IPS DF 19.7 (cell line): ENCODE measurements at places on chromosomes 6 and 20.
A peak's percentile ranks its signal among the peaks of the same experiment; 100 is the strongest.

DNA sequence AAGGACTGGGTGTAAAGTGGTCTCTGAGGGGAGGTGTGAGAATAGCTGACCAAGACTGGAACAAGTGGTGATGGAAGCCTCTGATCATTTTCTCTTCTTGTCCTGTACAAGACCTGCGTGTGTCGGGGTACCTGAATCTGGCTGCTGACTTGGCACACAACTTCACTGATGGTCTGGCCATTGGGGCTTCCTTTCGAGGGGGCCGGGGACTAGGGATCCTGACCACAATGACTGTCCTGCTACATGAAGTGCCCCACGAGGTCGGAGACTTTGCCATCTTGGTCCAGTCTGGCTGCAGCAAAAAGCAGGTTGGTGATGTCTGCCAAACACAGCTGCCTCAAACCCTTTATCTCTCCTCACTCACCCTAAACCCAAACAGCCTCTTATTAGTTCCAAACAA lies 1.7 kb upstream of the HSD17B8 start:
- DNase-seq, result no peak

DNA sequence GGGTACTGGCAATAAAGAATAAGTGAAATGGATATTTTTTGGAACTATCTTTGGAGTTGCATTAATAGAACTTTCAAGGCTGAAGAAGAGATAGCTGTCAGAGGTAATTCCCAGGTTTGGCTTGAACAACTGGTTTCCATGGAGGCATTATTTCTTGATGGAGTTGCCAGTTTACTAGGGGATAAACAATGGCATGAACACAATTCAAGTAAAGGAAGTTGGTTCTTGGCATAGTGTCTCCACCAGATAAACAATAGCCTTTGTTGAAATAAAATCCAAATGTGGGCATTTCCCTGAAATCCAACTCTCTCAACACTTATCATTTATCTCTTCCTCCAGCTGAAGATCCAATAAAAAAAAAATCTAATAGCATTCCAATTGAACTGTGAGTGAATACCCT lies 454.9 kb downstream of the C6orf118 start:
- no peak for DNase-seq

DNA sequence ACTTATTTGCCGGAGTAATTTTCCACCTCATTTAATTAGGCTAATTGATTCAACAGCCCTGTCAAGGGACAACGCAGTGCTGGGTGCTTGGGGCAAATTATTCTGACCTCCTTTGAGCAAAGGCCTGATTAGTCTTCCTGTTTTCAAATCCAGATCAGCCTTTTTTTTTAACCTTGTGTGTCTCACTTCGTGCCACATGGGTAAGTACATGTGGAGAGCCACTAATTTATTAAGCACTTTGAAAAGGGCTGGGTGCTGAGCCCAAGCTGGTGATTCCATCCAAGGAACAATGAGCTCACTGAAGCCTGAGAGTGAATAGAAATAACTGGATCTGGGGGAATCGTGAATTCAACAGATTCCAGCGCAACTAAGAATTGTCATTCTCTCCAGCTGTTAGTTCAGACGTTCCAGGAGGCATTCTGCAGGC lies 229.3 kb downstream of the CLIC5 start:
- DNase-seq, result no peak

- DNase-seq, result no peak
Measured at GRCh38 chr20:61510778-61511330, 258.8 kb downstream of the CDH4 start.

DNA sequence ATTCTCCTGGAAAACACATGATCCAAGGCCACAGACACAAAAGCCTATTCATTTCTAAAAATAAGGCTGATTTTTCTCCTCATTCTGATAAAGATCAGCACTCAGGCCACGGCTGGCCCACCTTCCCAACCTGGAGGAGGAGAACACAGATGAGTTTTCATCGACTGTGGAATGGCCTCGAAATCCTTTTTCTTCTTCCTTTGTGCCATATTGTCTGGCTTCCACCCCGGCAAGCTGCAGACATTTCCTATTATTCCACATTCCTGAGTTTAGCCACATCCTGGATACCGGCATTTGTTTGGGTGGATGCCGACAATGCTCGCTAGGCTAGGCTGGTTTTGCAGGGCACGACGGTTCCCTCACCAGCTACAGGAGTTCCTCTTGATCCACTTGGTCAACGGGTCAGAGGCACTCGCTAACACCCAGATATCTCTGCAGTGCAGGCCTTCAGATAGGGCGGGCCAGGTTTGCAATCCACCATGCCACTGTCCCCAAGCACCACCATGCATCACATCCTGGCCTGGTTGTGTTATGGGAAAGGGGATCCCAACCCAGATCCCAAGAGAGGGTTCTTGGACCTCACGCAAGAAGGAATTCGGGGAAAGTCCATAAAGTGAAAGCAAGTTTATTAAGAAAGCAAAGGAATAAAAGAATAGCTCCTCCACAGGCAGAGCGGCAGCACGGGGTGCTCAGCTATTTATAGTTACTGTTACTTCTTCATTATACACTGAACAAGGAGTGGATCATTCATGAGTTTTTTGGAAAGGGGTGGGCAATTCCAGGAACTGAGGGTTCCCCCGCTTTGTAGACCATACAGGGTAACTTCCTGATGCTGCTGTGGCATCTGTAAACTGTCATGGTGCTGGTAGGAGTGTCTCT lies 4.2 kb upstream of the CTSZ start:
- DNase-seq, result peak; percentile 17

DNA sequence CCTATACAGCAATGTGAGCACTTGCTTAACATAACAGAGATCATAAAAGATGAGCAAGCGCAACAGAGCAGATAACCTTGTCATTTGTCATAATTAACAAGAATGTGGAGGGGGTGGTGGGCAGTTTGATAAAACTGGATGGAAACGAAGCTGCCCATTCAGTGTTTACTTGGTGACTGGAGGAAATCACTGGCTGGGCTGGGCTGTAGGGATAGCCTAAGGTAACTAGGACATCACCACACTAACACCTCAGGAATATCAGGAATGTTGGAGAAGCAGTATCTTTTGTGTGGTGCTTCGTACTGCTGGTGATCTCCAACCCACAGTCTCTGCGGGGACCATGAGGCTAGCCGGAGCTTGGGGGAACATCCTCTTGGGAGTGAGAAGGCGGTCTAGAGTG lies 218.4 kb downstream of the HIVEP2 start:
- no peak for DNase-seq

GRCh38 chr6:130677766-130678165 lies 149.4 kb upstream of the SMLR1 start:
- DNase-seq, result no peak

DNA sequence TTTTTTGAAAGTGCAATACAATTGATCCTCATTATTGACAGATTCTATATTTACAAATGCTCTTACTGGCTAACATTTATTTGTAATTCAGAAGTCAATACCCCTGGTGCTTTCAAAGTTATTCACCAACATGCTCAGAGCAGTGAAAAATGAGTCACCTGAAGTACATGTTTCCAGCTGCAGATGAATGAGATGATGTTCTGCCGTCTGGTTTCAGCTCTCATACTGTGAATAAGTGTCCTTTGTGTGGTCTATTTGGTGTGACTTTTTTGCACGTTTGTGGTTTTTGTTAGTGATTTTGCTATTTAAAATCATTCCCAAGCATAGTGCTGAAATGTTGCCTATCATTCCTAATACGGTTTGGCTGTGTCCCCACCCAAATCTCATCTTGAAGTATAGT lies 22.3 kb upstream of the EYA4 start:
- no peak for DNase-seq

DNA sequence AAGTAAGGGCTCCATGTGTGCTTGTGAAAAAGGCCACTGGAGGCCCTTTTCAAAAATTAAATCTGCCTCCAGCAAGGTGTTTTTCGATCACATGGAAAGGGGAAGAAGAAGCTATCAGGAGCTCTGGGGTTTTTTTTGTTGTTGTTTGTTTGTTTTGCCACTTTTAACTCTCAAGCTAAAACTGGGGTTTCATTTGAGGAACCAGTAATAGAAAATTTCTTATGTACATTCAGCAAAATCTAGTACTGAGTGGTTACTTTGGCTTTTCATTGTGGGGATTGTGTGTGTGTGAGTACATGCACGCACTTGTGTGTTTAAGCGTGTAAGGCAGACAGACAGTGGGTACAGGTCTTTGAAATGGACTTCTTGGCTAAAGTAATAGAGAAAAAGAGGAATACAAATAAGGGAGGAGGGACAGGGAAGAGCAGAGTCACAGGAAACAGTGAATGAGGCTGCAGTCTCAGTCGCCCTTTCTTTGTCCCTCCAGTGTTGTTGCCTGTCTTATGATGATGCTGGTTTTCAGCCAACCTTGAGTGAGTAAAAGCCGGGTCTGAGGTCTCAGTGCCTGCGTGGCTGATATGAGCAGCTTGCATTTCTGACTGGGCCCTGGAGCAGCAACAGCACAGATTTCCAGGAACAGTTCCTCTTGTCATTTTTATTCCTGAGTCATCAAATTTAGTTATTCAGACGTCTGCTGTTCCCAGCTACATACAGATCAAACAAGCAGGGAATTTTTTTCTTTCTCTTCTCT lies 26.2 kb downstream of the SLC16A10 start:
- no peak for DNase-seq

DNA sequence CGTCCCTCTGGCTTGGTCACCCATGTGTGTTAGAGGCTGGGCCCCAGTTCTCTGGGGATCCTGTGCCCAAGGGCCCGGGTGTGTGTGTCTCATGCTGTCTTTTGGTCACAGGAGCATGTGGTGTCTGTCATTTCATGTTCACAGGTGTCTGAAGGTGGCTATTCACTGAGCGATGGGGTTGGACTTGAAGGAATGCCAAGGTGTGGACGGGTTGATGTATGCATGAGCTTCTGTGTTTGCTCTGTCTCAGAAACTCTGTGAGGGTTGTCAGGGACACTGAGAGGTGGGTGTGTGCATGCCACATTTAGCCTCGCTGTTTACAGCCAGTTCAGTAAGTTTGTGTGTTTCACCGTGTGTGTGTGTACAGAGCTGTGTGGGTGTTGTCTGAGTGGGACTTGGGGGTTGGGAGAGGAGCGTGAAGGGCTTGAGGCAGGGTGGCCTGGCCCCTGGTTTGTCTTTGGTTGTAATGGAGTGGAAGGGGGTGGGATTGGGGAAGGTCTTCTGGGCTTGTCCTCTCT lies 1.2 kb downstream of the DDR1 start:
- no peak for DNase-seq

GRCh38 chr6:40164345-40164755 lies 230.1 kb upstream of the MOCS1 start:
- peak; percentile 64 for DNase-seq

DNA sequence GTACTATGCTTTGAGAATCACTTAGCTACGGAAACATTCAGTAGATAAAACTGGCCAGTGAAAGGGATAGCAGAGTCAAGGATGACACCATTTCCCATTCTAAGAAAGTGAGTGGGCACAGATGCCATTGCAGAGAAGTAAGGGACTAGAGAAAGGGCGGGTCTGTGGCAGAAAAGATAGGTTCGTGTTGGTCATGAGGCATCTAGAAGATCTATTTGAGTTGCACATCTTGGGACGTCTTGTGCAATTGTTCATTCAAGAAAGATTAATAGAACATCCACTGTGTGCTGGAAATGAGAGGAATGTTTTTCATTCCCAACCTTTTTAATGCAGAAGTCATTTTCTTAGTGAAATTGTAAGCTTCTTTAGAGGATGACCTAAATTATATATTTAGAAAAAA lies 161.7 kb downstream of the PLCB1 start:
- no peak for DNase-seq

- no peak for DNase-seq
Measured at GRCh38 chr20:3720626-3721025, 8.2 kb upstream of the SIGLEC1 start.

GRCh38 chr6:43271103-43271815 lies 26.8 kb upstream of the SLC22A7 start:
- no peak for DNase-seq

GRCh38 chr6:75581231-75581630 lies 20.4 kb upstream of the SENP6 start:
- no peak for DNase-seq

DNA sequence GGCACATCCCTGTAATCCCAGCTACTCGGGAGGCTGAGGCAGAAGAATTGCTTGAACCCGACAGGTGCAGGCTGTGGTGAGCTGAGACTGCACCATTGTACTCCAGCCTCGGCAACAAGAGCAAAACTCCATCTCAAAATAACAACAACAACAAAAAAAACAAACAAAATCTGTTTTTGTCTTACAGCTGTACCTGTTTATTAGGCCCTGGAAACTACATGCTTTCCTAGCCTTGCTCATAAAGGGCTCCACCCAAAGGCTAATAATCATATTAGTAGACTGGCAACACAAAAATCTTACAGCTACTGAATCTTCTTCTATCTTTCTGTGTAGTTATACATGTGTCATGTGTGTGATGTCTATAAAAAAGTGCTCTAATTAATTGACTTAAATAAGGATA lies 503.9 kb upstream of the EYS start:
- no peak for DNase-seq

- no peak for DNase-seq
Measured at GRCh38 chr6:98847779-98848538, 13.6 kb downstream of the POU3F2 start.

- no peak for DNase-seq
Measured at GRCh38 chr20:47991875-47992488, 206.7 kb upstream of the SULF2 start.

GRCh38 chr20:61449916-61450315 lies 197.9 kb downstream of the CDH4 start:
- DNase-seq, result no peak

- DNase-seq, result no peak
Measured at GRCh38 chr6:48490658-48491057, 379.7 kb upstream of the PTCHD4 start.

DNA sequence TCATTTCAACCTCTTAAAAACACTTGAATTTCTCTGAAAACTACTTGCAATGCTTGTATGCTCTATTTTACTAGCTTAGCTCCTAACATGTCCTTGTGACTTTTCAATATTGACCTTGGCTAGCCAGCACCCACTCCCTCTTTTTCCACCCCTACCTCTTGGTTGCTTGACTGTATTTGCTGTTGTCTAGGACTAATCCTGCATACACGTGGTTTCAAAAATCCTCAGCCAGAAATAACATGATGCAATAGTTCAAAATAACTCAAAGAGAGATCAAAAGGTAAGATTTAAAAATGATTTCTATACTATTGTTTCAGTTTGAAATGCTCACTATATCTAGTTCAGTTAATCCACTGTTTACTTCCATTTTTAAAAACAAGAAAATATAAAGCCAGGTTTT lies 102.3 kb upstream of the TBX18 start:
- DNase-seq, result no peak

DNA sequence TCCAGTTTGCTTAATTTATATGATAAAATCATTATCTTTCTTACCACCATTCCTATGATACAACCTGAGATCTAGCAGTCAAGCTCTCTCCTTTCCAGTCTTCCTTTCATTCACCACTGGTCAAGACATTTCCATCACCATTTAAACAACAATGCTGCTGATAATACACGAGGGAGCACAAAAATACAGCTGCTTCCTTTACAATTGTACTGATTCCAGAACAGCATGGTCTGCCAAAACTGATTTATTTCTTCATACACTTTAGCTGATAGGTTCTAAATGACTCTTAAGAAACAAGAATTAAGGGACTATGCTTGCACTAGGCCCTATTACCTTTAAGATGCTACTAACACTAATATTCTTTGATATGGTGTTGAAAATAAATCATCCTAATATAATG lies 65.0 kb downstream of the EPM2A start:
- DNase-seq, result no peak

GRCh38 chr20:8228315-8228714 lies 96.2 kb downstream of the PLCB1 start:
- no peak for DNase-seq

- no peak for DNase-seq
Measured at GRCh38 chr20:62533591-62534495, 58.0 kb upstream of the GATA5 start.

GRCh38 chr6:43396408-43397149 lies 27.1 kb upstream of the ZNF318 start:
- DNase-seq, result no peak
